Activated CD8-positive, alpha-beta memory T cell treated with anti-CD3 and anti-CD28 coated beads for 1 hour (primary cell): ENCODE measurements at places on chromosomes 5 and 9.

DNA sequence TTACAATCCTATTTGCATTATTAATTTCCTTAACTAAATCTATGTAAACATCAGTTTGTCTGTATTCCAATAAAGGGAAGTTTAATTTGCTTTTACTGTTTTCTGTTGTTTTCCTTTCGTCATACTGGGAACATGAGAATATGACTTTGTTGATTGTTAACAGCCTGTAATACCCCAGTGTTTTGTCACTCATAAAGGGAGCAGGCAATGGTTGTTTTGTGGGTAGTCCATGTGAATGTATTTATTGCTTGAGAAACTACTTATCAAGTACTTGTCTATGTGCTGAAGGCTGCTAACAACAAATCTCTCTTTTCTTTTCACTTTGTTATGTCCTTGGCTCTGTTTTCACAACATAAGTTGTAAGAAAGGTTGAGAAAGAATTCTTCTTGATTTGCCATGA is 1070.2 kb upstream of the ACO1 start:
- no peak for DNase-seq

GRCh38 chr9:123359106-123359505 is 3.1 kb downstream of the CRB2 start:
- DNase-seq: no peak

DNA sequence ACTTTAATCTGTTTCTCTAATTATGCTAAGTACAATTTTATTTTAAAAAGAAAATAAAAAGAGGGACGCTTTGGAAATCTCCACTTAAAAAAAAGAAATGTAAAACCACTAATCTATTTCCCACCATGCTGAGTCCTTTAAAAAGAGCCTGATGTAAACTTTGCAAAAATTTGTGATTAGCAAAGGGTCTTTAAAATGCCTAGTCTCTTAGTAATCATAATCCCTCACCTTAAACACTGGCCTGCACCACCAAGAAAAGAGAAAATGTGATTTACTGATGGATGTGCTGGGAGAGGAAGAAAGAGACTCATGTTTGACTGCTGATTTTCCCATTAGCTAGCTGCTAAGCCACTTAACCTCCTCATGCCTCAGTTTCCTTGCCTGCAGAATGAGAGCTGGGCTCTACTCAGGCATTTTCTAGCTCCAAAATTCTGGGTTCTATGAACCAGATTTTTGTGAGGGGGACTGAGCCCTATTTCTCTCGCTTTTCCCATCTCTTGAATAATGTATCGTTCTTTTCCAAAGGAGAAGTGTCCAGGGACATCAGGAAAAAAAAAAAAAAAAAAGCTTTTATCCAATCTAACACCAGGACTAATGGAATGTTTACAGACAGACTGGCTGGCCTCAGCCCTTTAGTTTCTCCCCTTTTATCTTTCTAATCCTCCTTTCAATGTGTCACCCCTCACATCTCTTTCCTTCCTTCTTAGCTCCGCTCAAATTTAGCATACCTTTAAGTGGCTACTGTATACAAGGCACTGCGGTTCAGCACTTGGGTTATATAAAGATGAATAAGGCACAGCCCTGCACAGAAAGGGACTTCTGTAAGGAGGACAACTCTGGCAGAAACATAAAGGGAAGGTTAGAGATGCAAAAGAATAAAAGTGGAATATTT is 312.4 kb downstream of the ARL15 start:
- no peak for DNase-seq

DNA sequence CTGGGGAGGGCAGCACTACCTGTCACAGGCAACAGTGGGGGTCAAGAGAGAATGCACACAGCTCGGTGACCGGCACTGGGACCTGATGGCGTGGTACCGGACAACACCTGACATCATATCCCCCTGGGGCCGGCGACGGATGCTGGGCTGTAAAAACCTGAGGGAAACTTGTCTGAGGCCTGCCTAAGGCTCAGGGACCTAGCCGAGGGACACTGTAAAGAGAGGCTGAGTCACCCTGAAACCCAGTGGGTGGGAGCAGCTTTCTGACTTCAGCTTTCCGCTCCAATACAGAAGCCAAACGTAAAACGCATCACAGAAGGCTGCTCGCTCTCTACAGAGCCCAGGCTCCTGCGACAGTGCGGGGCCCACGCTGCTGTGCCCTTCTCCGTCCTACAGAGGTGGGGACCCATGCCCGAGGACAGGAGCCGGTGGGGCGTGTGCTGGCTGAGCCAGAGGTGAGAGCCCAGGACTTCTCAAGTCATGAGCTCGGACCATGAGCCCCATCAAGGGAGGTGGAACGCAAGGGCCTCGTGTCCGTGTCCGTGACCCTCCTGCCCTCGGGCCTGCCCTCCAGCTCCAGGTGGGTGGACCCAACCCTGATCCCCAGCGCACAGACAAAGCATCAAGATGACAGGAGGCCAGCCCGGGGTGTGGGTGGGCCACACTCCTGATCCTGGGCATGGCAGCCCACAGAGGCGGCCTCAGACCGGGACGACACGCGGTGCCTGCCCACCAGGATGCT is 5.3 kb downstream of the RALGDS start:
- DNase-seq: no peak

GRCh38 chr9:133439337-133439736 is 17.2 kb downstream of the ADAMTS13 start:
- no peak for DNase-seq

DNA sequence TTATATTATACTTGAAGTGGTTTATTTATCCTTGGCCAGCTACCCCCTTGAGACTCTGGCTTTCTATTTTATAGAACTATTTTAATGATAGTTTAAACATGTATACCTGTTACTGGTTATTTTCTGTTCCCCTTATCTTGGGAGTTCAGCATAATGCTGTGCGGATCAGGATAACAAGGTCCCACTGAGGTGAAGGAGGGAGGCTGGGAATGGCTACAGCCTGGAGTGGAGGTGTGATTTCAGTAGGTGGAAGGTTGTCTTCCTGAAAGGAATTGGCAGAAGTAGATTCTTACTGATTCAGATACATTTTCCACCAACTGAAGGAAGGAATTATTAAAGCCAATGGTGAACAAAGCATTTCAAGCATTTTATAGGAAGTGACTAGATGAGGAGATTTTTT is 38.9 kb downstream of the PAM start:
- DNase-seq: no peak

DNA sequence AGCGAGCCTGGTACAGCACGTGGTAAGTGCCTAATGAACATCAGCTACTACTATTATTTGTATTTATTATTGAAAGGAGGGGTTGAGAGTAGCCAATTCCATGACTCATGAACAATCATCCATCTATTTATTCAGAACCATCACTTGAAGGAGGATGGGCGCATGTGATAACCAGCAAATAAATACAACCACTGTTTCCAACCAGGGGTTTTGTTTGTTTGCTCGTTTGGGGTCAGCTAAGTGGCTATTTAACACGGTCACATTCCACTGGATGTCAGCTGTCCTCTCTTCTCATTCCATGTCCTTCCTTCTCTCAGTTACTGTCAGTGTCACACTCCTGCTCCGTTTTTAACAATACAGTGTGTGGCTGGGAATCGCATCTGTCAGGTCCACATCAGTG is 8.6 kb downstream of the RAPGEF1 start:
- DNase-seq: no peak

- no peak for DNase-seq
Measured at GRCh38 chr5:129962506-129962905, 58.2 kb downstream of the CHSY3 start.

- DNase-seq: no peak
Measured at GRCh38 chr5:77418601-77419581, 73.2 kb downstream of the WDR41 start.

GRCh38 chr5:68418201-68418600 is 202.6 kb downstream of the PIK3R1 start:
- DNase-seq: no peak

GRCh38 chr5:18523380-18523779 is 889.1 kb downstream of the TAF11L14 start:
- DNase-seq: no peak

- DNase-seq: no peak
Measured at GRCh38 chr9:83138422-83139135, 75.6 kb upstream of the RASEF start.

DNA sequence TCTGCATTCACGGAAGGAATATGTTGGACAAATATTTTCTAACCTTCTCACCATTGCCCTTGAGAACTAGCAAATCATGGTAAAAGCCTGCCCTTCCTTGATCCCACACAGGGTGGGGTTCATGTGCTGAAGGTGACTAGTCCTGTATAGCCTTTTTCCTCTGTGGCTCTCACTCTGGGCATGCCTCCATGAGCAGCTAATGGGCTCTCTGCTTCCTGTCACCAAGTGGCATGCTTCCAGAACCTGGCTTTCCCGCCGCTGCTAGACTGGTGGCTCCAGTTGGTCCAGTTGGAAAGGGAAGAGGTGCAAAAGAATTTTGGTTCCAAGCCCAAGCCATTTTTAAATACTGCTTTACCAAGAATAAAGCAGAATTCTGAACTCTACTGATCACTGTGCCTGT is 35.5 kb downstream of the FBXO10 start:
- DNase-seq: no peak

DNA sequence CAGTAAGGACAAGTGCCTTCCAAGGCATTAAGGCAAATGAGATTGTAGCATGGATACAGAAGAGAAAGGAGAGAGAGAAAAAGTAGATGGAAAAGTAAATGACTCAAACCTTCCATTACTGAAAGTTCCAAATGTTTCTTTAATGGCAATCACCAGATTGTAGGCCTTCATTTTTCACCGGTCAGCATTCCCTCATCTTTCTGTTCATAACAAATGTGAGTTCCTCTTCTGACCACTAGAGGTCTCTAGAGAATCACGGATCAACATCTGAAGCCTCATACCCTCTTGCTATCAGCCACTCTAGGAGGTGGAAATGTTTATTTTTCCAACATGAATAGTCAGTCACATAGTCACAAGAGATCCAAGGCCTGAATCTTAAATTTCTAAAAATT is 73.6 kb upstream of the RPS23 start:
- no peak for DNase-seq

- DNase-seq: no peak
Measured at GRCh38 chr9:82882138-82882537, 180.8 kb downstream of the RASEF start.

GRCh38 chr5:6660688-6661087 is 27.4 kb downstream of the SRD5A1 start:
- no peak for DNase-seq

DNA sequence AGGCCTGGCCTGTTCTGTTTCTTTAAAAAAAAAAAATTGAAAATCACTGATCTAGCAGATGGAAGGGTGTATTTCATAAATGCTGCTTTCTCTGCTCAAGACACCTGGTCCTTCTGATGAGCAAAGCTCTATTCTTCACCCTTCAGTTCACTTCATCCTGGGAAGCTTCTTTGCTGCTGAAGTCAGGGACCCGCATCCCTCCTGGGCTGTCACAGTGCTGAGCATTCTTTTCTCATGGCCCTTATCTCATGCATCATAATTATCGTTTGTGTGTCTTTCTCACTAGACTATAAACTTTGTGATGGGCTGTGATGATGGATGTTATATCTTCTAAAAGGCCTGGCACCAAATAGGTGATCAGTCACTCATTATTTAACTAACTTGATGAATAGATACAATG is 461.0 kb downstream of the GADD45G start:
- DNase-seq: no peak

DNA sequence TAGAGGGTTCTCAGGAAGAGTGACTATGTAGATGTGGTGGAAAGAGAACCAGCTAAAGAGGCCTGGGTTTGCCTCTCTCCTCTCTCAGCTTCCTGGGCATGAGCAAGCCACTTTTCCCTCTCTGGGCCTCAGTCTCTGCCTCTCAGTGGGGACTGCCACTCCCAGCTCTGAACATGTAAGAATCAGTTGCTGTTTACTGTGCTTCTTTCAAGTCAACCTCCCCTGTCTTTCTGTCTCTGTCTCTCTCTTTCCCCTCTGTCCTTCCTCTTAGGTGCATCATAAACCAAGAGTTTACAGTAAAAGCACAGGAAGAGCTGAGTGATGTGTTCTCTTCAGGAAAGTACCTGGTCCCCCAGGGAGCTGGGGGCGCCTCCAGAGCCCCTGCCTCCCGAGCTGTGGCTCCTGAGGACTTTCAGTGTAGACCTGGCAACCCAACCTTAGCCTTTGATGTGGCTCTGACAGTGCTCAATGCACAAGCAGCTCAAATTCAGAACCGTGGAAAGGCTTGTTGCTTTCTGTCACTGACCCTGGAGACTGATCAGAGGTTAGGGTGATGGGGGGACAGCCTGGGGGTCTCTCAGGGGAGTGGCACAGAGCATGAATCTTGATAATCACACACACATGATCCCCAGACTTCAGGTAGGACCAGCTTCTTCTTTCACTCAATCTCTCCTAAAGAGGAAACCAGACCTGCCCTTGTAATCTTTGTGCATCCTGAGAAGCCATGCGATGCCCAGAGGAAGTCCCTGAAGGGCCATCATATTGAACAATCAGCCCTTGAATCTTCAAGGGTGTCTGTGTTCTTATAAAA is 59.4 kb upstream of the TNFSF8 start:
- DNase-seq: no peak

- DNase-seq: no peak
Measured at GRCh38 chr9:4297786-4298254, 2.0 kb downstream of the GLIS3 start.

GRCh38 chr5:100575815-100576214 is 40.6 kb downstream of the FAM174A start:
- DNase-seq: no peak

GRCh38 chr5:180194410-180195345 is 14.3 kb downstream of the RASGEF1C start:
- no peak for DNase-seq

DNA sequence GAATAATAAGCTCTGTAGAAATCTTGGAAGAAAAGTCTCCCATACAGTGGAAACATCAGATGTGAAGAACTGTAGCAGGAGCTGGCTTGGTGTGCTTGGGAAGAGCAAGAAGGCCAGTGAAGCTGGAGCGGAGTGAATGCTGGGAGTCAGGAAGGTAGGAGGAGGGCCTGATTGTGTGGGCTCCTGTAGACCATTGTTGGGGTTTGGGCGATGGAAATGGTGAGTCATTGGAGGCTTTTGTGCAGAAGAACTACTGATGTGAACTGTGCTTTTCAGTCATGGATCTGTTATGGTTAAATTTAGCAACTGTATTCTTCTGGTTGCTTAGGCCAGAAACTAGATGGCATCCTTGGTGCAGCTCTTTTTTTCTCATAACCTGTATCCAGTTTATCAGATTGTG is 2.3 kb downstream of the ICE1 start:
- no peak for DNase-seq

DNA sequence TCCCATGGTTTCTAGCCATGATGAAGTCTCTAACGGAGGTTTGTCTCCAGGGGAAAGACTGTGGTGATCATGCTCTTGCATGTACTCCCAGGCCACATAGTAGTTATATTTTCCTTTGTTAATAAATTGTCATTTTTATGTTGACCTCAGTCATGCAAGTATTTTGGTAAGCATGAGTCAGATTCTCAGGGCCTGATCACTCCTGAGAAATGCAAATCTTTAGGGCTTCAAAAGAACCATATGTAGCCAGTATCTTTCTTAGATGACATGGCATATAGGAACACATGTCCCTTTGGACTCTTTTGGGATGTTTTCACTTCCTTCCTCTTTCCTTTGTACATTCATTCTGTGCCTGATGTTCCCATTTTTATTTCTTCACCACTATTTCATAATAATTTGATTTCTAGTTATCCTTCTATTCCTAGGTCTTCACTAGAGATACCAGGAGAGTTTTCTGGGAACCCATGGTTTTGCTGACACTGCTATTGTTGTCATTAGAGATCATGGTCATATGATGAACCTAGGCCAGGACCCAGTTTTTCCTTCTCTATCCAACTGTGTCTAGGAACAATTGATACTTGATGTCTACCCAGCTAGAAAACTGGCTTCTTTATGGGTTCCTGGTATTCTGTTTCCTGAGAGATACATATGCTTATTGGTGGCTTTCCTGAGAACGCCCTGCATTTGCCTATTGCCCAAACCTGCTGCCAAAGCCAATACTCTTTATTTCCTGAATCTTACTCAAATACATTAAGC is 248.1 kb upstream of the NREP start:
- DNase-seq: no peak
